Motor neuron (in vitro differentiated cells): ENCODE measurements at places on chromosomes 7 and 10.

- peak; percentile 66 for ATAC-seq
These were observed 167.6 kb downstream of the AMPH start for GRCh38 chr7:38463277-38464225.

- no peak for ATAC-seq
These were observed 48.3 kb downstream of the ADK start for GRCh38 chr10:74199315-74199714.

GRCh38 chr10:90089719-90090118, 388.3 kb downstream of the KIF20B start:
- no peak for ATAC-seq

GRCh38 chr10:100033766-100034418, 24.1 kb upstream of the DNMBP start:
- no peak for ATAC-seq

DNA sequence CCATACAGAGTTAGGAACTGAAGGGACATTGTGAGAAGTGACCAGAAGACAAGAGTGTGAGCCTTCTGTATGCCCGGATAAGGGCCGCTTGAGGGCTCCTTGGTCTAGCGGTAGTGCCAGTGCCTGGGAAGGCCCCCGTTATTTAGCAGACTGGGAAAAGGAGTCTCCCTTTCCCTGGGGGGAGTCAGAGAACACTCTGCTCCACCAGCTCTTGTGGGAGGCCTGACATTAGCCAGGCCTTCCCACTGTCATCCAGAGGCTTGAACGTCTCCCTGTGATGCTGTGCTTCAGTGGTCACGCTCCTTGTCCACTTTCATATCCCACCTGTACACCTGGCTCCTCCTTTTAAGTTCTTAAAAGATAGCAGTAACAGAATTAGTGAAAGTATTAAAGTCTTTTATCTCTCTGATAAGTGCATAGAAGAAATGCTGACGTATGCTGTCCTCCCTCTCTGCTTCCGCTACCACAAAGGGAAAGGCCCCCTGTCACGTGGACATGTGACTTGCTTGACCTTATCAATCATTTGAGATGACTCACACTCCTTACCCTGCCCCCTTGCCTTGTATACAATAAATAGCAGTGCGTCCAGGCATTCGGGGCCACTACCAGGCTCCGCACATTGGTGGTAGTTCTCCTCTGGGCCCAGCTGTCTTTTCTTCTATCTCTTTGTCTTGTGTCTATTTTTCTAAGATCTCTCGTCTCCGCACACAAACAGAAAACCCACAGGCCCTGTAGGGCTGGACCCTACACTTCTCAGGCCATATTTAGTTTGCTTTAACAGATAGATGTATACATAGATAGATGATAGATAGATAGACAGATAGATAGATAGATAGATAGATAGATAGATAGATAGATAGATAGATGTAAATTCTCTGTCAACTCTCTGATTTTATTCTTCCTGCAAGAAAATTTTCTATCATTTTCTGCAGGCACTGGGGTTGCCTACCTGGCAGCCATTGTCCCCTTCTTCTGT, 131.5 kb upstream of the JCAD start:
- peak; percentile 59 for ATAC-seq

- no peak for ATAC-seq
These were observed 15.7 kb upstream of the ARMC3 start for GRCh38 chr10:22911889-22912762.

GRCh38 chr10:17548770-17549169, 68.4 kb downstream of the HACD1 start:
- peak; percentile 81 for ATAC-seq

DNA sequence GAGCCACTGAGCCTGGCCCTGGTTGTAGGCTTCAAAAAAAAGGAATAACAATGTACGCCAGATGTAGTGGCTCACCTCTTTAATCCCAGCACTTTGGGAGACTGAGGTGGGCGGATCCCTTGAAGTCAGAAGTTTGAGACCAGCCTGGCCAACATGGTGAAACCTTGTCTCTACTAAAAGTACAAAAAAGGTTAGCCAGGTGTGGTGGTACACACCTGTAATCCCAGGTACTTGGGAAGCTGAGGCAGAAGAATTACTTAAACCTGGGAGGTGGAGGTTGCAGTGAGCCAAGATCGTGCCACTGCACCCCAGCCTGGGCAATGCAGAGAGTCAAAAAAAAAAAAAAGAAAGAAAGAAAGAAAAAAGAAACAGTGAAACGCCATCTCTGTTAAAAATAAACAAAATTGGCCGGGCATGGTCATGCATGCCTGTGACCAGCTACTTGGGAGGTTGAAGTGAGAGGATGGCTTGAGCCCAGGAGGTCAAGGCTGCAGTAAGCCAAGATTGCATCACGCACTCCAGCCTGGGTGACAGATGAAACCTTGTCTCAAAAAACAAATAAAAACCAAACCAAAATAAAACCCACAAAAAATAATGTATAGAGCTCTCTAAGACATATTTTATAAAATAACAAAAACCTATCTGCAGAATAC, 4.7 kb upstream of the KLHDC10 start:
- no peak for ATAC-seq

- ATAC-seq: no peak
These were observed 543.3 kb downstream of the TNS3 start for GRCh38 chr7:47038621-47039020.

DNA sequence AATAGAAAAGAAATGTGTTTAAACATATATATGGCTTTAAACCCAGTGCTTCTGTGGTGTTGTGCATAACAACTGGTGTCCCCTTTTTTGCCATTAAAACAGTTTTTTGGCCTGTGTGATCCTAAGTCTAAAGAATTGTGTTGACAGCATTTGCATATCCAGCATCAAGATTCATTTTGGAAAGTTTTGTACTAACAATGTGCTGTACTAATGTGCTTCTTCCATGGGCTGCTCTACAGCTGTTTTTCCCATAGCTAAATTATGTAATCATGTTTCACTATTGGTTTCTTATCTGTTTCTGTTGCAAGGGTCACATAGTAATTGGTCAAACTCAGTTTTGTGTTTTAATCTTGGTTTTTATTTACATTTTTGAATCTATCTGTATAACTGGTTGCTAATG, 5.5 kb downstream of the CNNM2 start:
- ATAC-seq: no peak

- ATAC-seq: no peak
These were observed 1086.6 kb upstream of the SORCS1 start for GRCh38 chr10:108250936-108251620.

GRCh38 chr7:117041822-117042221, 88.5 kb downstream of the ST7 start:
- ATAC-seq: no peak

DNA sequence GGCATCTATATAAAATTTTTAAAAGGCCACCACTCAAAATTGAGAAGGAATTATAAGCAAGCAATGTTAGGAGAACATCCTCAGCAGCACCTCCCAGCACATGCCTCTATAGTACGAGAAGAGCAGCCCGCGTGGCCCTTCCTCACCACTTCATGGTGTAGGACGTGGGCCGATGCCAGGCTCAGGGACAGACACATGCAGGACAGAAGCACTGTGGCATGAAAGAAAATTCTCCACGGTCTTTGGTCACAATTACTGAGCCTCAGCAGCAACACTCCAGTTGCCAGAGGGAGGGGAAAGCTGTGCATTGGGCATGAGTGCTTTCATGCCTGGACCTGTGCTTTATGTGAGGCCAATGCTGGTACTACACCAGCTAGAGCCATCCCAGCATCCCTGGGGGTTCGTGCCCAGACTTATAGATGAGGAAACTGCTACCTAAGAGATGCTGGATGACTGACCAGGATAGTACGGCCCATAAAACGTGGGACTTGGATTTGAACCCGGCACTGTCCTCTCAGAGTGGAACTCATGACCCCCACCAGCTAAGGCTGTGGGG, 164.7 kb downstream of the ADAM12 start:
- no peak for ATAC-seq

DNA sequence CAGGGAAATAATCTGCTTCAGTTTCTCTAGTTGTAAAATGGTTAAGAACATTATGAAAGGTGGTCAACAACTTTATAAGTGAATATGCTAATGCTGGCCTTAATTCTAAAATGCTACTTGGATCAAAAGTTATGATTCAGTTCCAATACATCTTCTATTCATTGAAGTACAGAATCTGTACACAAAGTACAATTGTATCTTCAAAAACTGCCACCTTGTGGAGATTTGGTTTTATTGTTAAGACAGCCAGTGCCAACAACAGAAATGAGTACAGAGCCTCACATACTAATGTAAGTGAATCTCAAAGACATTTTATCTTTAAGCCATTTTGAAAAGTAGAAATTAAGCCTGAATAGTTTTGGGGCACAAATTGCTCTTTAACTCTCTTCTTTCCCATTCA, 194.0 kb downstream of the CFTR start:
- ATAC-seq: peak; percentile 56

DNA sequence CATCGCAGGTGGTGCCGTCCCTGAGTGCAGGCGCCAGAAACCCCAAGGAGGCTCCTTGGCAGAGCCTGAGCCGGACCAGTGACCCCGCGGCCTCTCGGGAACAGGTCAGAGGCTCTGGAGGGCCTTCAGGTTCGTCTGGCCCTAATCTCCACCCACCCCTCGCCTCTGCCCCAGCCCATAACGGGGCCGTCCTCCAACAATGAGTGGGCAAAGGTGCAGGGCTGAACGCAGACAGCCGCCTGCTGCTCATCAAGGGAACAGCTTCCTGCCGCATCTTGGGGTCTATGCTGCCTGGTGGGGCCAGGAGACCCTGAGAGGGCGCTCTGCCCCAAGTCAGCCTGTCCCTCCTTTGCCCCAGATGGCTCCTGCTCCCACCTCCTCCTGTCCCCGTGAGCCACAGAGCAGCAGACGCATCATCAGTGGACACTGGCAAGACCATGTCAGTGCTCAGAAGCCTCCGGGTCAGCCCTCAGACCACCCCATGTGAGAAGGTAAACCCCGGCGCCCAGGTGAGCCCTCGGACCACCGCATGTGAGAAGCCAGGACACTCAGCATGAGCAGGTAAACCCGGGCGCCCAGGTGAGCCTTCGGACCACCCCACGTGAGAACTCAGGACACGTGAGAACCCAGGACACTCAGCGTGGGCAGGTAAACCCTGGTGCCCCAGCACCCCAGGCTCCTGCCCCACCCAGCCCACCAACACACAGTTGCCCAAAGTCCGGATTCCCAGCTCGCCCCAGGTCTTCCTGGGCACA, 142.0 kb downstream of the PTPRN2 start:
- ATAC-seq: no peak

DNA sequence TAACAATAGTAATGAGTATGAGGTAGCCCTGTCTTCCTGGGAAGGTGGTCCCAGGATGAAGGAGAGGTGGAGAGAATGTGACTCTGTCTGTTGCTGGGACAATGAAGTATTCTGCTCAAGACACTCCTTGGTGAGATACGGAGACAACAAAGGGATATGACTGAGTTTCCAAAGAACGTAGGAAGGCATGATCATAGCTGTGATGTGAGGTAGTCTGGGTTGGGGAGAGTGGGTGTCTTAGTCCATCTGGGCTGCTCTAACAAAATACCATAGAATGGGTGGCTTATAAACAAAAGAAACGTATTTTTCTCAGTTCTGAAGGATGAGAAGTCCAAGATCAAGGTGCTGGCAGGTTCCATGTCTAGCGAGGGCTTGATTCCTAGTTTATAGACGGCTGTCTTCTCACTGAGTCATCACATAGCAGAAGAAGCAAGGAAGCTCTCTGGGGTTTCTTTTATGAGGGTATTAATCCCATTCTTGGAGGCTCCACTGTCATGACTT, 84.9 kb upstream of the RHOBTB1 start:
- ATAC-seq: no peak

- ATAC-seq: no peak
These were observed 2.2 kb downstream of the ARHGAP21 start for GRCh38 chr10:24721229-24722106.

DNA sequence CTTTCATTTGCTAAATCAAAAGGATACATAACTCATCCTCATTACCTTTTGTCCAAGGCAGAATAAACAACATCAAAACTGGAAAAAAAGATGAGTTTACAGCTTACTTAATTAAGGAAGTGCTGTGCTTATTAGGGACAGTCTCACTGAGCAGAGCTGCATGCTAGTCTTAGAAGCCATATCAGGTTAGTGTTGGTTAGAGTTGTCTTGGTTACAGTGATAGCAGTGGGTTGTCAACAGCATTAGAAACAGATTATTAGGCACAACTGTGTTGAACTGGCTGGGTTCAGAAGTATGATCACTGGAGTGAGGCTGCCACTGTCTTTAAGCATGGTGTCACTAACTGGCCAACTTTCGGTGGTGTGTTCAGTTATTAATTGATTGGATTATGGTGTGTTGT, 503.9 kb upstream of the IGFBP3 start:
- no peak for ATAC-seq

DNA sequence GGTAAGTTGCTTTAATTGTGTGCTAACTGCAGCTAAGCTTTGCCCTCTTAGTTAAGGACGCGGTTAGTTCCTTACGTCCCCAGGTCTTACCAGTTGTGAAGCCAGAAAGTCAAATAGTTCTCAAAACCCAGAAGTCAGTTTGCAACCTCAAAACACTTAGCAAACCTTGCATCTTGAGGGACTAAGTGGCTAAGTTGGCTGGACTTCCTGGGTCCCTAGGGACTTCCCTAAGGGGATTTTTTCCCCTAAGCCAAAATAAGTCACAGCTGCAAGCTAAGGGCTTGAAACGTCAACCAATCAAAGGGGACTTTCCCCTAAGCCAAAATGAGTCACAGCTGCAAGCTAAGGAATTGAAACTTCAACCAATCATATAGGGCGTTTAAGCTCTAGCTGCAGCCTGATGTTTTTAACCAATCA, 36.2 kb upstream of the HECW1 start:
- no peak for ATAC-seq

DNA sequence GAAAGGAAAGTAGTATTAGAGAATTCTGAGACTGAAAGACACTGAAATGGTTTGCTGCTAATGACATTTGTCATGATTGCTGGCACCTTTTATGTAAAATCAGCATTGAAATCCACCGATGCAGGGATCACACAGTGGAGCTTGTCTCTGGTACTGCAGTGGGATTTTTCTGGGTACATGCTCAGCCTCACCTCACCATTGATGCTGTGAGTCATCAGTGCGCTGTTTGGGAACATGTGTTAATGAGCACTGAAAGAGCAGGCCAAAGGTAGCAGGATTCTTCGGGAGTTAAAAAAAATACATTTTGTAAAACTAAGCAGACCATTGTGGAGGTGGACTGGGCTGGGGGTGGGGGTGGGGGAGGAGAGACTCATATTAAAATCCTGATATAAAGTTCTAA, 174.9 kb downstream of the CREB5 start:
- peak; percentile 66 for ATAC-seq

DNA sequence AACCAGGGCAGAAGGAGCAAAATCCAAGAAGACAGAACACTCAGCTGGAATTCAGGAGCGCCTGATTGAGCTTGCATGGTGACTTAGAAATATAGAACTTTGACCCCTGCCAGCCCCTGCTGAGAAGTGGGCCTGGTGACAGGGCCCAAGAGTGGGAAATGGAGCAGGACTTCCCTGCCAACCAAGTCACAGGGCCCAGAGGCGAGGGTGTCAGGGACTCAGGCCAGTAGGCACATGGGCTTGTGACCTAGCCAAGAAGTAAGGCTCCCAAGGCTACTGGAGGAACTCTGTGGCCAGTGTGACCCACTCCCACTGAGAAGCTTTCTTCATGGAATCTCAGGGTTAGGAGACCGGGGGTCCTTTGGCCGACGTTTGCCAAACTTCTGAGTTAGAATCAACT, 31.9 kb downstream of the LRRC20 start:
- ATAC-seq: no peak

GRCh38 chr10:112649006-112649821, 202.2 kb downstream of the VTI1A start:
- ATAC-seq: peak; percentile 94
